AG04450 (cell line): ENCODE measurements at places on chromosomes 16 and 17. TPM values are rescaled to one million over a fixed set of nuclear protein-coding genes. Genes with fewer than 3 reads are reported as not detected.

- no peak for DNase-seq
Measured at GRCh38 chr16:85894266-85894665, 4.7 kb upstream of the IRF8 start.

Gene ATP2C2
- not detected in 2 replicates for polyA plus RNA-seq

GRCh38 chr16:31196324-31197088, 6.1 kb downstream of the PYCARD start:
- no peak for DNase-seq

GRCh38 chr16:1458336-1458976, 14.1 kb upstream of the CCDC154 start:
- DNase-seq = no peak

Gene AOC3
- 0.10 and 0.12 TPM in 2 replicates for polyA plus RNA-seq

Gene NDRG4
- polyA plus RNA-seq = 24.3 and 29.0 TPM in 2 replicates

GRCh38 chr17:66480802-66481201, 178.4 kb downstream of the PRKCA start:
- no peak for DNase-seq

- no peak for DNase-seq
Measured at GRCh38 chr17:74858672-74859458, 820 bp downstream of the GRIN2C start.

- DNase-seq = no peak
Measured at GRCh38 chr16:1330260-1330914, 3.1 kb upstream of the BAIAP3 start.

Gene KRTAP1-3
- not detected in 2 replicates for polyA plus RNA-seq

- no peak for DNase-seq
Measured at GRCh38 chr16:67430504-67430976, 381 bp upstream of the HSD11B2 start.

DNA sequence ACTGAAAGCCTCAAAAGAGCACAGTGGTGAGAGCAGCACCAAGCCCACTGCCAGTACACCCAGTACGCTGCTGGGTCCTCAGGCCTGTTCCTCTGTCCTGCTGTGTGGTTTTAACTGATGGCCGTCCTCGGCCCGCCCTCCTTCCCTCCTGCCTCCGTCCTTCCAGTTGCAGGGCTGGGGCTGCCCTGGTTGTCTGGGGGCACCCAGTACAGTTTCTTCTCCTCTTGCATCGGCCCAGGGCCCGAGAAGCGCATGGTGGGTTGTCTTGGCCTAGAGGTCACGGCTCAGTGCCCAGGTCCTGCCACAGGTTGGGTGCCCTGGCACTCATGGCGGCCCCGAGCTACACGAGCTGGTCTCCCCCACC, 70.8 kb upstream of the KCTD5 start:
- DNase-seq = no peak

Gene KCNAB3
- polyA plus RNA-seq = 2.2 and 3.1 TPM in 2 replicates

GRCh38 chr16:21026846-21027245, 123.8 kb downstream of the DNAH3 start:
- no peak for DNase-seq

DNA sequence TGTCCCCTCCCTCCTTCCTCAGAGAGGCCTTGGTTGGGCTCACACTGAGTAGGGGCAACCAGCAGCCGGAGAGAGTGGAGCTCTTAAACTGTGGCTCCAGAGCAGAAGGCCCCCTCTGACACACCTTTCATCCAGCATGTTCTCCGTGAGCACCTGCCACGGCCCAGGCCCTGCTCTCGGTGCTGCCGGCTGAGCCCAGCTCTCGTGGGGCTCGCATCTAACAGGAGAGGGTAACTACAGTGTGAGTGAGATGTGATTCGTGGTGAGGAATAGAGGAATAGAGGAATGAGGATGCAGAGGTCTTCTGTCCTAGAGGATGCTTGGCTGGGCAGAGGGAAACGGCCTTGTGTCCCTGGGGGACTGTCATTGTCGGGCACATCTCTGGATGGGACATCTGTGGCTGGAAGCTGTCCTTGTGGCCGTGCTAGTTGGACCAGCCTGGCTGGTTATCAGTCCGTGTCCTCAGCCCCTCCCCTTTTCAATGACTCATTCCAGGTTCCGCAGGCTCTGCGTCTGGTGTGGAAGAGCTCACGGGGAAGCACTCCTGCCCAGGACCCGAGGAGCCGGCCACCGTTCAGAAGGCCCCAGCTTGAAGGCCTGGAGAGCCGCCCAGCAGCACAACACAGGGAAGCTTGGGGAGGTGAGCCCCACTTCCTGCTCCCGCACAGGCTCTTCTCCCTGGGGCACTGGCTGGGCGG, 11.9 kb upstream of the DNASE1 start:
- no peak for DNase-seq

GRCh38 chr17:76500074-76500746, 1.0 kb downstream of the RHBDF2 start:
- no peak for DNase-seq

- DNase-seq = no peak
Measured at GRCh38 chr16:27728691-27729090, 178.7 kb downstream of the KATNIP start.

DNA sequence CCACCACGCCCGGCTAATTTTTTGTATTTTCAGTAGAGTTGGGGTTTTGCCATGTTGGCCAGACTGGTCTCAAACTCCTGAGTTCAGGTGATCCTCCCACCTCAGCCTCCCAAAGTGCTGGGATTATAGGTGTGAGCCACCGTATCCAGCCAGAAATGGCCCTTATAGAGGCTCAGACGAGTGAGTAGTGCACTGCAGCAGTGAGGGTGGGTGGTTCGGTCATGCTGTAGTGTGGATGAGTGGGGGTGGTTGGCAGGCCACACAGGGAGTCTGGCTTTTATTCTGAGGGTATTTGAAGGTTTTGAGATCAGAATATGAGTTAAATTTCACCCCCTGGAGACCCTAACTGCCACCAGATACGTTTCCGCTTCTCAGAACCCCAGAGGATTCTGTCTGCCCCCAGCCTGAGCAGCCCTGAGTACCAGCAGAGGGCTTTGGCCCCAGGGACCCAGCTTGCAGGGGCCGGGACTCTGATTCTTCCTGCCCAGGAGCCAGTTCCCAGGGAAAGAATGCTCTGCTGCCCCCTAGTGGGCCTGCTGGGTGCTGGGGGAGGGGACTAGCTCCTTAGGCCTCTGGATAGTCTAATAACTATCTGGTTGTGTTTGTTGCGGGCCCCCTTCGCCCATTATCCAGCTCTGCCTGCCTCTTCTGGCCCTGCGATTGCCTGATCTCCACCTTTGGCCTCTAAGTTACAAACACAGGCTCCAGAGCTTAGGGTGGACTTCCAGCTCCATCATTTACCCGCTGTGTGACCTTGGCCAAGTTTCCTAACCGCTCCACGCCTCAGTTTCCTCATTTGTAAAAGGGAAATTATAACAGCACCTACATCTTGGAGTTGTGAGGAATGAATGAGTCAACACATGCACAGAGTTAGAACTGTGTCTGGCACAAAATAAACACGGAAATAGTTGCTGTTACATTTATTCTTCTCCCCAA, 2.0 kb downstream of the ZNF771 start:
- DNase-seq = peak; percentile 69

- DNase-seq = no peak
Measured at GRCh38 chr16:27779641-27780164, 229.8 kb downstream of the KATNIP start.

DNA sequence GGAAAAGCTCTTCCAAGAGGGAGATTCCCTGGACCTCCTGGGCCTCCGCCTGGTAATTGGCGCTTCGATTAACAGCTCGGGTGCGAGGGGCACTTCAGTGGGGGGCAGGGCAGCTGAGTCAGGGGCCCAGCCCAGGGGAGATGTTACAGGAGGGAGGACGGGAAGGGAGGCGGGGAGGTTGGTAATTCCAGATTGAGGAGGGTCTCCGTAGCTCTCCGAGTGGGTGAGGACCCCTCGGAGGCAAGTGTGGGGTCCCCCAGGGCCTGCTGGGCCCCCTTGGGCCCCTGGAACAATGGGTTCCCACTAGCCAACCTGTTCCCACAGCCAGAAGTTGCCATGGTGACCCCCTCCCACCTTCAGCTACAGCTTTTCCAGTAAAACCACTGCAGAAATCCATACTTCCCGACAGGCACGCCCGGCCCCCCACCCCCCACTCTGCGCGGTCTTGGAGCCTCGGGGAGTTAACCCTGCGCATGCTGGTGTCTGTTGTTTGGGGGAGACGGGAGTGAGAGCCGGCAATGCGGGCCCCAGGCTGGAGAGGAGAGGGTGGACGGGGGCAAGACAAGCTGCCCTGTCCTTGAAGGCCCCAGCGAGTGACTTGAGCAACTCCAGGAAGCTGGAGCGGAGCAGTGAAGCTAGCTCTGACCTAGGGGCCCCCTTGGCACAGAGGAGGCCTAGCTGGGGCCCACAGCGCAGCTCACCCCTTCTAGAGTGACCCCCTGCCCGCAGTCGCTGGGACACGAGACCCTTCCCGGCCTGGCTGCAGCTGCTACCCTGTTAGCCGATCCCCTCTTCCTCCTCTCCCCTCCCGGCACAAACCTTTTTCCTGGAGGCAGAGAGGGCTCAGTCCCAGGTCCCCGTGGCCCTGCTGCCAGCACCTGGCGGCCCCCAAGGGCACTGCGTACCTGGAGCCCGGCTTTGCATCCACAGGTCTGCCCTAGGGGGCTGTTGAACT, 37.8 kb downstream of the TMEM235 start:
- DNase-seq = no peak

Gene TMC8
- polyA plus RNA-seq = not detected in 2 replicates

DNA sequence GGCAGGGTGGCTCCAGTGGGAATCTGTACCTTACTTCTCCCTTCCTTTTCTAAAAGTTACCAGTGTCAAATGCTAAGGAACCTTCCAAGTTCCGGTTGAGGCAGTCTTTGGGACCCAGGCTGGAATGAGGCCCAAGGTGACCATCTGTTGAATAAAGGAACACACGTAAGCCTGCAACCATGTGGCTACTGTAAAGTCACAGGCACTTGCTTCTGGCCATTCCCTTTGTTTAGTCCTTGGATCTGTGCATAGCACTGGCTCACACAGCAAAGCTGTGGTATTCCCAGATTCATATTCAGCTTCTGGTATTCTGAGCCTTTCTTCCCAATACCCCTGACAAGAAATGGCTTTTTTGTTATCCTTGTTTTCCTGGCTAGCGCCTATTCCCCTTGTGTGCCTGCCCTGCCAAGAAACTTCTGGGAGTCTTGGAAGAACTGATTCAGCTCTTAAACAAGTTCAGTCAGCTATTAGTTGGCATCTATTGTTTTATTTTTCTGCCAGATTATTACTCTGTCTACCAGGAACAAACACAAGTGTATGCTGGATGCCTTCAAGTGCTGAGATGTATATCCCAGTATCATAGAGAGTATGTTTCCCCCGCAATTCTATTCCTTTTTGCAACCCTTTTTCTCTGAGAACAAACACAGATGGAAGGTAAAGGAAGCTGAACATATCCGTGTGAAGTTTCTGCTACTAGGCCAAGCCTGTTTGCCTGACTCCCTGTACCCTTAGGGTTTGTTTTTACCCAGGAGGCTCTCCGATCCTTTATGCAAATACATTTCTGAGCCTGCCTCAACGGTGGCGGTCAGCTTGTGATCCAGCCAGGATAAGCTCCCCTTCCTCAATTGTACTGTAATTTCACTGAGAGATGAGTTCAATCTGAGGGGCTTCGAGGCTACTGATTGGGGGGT, 13.2 kb downstream of the TMEM238L start:
- DNase-seq = no peak

Gene LRRC37A
- polyA plus RNA-seq = 0.97 and 1.2 TPM in 2 replicates

Gene DOC2A
- polyA plus RNA-seq = 0.22 and 0.46 TPM in 2 replicates

Gene MT1H
- polyA plus RNA-seq = not detected in 2 replicates

DNA sequence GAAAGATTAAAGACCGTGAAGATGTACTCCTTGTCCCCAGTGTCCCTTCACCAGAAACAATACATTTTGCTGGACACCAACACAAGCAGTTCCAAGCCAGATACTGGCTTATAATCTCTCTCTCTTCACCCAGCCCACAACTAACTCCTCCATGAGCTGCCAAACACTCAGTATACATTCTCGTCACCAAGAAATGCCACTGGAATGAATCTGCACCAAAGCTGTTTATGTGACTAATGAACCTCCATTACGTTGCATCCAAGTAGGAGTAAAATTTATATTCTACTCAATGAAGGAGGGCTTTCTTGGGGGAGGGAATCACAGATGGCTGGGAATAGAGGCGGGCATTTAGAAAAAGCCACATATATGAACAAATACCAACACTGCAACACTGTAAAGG, 20.9 kb upstream of the SOX9 start:
- peak; percentile 54 for DNase-seq

Gene FOXF1
- polyA plus RNA-seq = 61.0 and 65.1 TPM in 2 replicates

Gene KREMEN2
- 0.04 TPM in 1 of 2 replicates, not detected in the other for polyA plus RNA-seq

Gene MSLN
- polyA plus RNA-seq = 0.11 and 0.17 TPM in 2 replicates

Gene AP2B1
- polyA plus RNA-seq = 234 and 258 TPM in 2 replicates

DNA sequence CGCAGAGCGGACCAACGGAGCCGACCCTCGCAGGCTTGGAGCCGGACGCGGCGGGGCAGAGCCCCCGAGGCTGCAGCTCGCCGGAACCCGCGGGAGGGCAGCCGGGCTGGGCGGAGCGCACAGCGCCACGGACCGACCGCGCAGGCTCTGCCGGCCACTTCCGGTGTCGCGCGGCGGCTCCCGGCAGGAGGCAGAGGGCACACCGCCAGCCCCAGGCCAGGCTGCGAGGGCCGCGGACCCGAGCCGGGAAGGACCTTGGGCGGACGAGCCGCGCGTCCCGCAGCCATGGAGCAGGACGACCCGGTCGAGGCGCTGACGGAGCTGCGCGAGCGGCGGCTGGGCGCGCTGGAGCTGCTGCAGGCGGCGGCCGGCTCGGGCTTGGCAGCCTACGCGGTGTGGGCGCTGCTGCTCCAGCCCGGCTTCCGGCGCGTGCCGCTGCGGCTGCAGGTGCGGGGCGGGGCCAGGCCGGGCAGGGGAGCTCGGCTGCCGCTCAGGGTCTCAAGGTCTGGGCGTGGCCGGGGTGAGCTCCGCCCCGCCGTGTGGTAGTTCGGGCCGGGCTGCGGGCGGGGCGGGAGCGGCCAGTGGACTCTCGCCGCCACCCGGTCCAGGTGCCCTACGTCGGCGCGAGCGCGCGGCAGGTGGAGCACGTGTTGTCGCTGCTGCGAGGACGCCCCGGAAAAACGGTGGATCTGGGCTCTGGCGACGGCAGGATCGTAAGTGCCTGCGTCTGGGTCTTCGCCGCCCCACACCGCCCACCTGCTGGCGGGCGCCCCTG, at the start of gene ANTKMT:
TSS of gene ANTKMT (plus strand) at position 157 of the 775 bp plus-strand sequence. CDS start at position 286, 129 bp downstream.
- no peak for DNase-seq

DNA sequence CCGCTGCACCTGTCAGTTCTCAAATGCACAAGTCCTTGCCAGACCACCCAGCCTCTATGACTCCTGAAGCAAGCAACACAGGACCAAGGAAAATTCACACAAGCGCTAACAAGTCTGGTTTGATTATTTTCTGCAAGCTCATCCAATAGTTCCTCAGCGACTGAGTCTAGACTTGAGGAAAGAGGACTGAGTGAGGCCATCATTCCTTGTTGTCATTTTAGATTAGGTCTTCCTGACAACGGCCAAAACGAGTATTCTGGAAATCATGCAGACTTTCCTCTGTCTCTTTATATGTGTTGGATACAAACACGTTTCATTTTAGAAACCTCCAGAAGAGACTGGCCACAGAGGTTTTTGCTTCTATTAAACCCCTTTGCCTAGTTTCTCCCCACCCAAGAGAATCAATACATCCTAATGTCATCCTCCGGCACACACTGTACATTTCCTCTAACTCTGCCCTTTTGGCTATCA, 561 bp downstream of the CCDC47 start:
- no peak for DNase-seq

Gene CCL4
- polyA plus RNA-seq = not detected in 2 replicates

Gene SETD6
- 5.3 and 6.5 TPM in 2 replicates for polyA plus RNA-seq
